ENCODE measurements at places on chromosomes 5 and 9.

- no peak for DNase-seq
Observed at GRCh38 chr5:54713923-54714581, 196.5 kb downstream of the SNX18 start.

GRCh38 chr9:97705354-97705950, 8.3 kb upstream of the XPA start:
- DNase-seq: no peak

DNA sequence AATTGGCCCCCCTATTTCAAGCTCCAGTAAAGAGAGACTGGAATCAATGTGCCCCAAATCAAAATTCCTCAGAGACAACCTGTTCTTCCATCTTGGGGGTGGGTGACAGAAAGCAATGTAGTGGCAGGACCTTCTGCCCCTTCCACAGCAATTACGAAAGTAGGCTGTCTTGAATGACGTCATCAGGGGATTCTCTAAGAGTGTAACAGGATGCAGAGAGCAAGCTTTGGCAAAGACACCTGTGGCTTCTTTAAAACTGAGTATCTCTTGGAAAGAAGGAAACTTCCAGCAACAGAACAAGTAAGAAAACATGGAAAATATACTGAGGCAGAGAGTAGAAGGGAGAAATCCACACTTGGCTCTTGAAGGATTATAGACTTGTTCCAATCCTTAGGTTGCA, 247.6 kb upstream of the PDE4D start:
- DNase-seq: no peak

DNA sequence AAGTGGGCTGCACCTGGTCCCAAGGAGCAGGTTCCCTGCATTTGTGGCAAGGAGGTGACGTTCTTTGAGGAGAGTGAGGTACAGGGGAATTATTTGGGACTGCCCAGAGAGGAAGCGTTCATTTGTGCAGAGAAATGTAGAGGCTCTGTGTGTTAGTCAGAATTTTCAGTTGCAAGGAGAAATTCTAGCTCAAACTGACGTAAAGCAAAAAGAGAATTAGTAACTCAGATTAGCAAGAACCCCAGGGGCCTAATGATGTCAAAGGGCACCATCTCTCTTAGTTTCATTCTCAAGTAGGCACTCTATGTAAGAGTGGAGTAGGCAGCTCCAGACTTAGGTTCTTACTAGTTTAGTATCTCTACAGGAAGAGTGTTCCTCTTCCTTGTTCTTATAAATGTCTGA, 2.4 kb upstream of the TXN start:
- DNase-seq: no peak

DNA sequence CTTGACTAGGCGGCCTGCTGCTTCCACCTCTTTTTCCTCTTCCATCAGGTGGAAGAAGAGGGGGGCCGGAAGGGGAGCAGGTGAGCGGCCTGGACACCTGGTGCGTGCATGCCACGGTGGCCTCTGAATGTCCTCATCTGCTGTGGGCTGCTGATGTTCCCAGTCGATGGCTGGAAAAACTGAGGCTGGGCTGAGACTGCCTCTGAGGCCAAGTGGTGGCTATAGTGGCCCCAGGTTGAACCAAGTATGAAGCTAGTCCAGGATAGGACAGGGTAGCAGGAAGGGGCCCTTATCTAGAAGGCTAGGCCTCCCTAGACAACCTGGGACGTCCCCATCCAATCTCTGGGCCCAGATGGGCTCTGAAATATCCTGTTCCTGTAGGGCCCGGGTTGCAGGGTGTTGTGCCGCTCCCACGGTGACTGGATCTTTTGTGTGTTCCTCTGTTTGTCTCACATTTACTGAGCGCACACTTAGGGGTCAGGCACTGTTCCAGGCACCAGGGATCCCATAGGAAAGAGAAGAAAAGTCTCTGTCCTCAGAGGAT, 753 bp upstream of the NR5A1 start:
- DNase-seq: no peak

DNA sequence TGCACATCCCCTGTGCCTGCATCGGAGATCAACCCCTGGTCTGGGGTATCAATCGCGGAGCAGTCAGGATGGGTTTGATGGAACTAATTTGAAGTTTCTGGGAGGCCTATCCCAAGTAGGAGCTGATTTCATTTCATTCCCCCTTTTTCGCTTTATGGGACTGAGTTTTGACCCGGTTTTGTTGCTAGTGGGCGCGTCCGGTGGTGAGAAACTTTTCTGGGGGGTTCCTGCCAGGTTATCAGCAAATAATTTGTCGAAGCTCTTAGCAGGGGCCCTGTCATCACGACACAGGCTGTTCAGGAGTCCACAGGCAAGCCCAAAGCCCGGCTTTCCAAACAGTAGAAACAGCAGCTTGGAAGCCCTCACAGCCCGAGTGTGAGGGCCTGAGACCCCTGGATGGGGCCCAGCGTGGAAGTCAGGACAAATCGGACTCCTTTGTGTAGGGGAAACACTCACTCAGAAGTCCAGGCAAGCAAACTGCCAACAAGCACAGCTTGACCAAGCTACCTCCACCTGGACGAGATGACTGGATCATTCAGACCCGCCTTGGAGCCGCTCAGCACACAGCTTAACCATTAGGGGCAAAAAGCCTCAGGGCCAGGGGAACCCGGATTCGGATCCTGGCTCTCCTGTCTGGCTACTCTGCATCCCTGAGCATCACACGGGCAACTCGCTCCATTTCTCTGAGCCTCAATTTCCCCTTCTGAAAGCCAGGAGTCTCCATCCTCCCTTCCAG, 64.4 kb upstream of the BARHL1 start:
- no peak for DNase-seq
